ENCODE measurements at places on chromosomes 3 and 15.

- DNase-seq: no peak
Observed at GRCh38 chr3:52809662-52810377, 15.2 kb downstream of the ITIH3 start.

- no peak for DNase-seq
Observed at GRCh38 chr3:37256447-37256846, 82.1 kb upstream of the LRRFIP2 start.

DNA sequence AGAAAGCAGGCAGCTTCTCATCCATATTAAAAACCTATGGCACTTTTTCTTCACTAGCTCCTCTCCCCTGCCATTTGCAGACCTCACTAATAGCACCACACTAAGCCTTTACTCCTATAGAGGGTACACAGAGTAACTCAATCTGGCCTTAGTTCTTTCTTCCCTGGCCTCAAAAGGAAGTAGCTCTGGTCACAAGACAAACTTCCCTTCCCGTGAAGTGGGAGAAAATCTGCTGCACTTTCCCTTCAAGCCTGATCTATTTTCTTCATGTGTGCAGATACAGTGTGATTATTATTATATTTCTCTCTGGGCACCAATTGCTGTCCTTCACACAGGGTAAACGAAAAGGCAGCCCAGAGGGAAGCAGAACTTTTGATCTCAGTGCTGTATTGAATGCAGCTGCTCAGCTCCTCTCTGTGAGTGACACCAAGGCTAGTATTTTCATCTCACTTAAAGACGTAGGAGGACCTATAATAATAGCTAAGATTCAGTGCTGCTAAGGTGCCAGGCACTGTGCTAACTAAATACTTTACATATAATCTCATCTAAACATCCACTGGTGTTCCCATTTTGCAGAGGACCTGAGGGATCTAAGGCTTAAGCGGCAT is 61.9 kb upstream of the RASGRP1 start:
- DNase-seq: no peak

DNA sequence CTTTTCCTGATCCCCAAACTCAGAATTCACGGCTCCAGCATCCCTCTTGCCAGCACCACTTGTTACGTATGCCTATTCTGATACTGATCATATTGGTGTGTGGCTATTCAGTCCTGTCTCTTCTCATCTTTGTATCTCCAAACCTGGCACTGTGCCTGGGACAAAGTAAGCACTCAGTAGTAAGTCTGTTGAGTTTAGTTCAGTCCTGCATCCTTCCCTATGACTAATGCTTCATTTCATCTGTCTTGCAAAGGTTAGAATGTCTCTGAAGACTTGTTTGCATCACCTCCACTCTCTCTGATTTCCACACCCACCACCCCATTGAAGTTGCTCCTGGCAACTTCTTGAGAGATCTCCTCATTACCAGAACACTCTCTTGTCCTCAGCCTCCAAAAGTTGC is 80.3 kb downstream of the HMG20A start:
- DNase-seq: no peak

DNA sequence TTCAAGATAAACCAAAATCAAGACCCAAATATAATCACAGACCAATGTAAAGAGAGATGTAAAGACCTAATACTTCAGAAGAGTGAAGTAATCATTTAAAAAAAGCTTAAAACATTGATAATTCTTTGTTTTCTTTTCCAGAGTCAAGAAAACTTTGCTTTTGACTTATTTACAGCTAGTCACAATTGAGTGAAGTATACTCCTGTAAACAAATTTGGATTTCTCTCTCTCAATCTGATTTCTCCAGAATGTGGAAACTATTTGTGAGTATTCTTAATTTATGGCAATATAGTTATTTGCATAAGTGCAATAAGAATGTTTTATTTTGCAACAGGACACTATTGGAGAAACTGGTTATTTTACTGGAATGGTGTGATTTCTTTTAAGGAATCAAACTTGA is 43.7 kb upstream of the ZBTB20 start:
- no peak for DNase-seq

DNA sequence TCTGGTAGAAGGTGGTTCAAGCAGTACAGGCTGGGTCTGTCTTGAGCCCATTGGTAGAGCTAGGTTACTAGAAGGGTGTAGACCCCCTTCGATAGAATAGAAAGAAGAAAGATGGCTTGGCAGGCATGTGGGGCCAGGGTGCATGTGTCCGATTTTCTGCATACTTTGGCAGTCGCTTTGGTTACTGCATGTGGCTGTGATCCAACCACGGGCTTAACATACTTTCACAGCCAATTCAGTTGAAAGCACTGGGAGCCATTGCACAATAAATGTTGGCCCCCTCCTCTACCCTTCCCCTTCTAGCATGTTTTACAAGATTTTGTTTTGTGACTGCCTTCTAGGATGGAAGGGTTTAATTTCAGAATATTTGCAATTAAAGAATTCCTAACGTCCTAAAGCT is 7.2 kb downstream of the ARID3B start:
- DNase-seq: no peak

DNA sequence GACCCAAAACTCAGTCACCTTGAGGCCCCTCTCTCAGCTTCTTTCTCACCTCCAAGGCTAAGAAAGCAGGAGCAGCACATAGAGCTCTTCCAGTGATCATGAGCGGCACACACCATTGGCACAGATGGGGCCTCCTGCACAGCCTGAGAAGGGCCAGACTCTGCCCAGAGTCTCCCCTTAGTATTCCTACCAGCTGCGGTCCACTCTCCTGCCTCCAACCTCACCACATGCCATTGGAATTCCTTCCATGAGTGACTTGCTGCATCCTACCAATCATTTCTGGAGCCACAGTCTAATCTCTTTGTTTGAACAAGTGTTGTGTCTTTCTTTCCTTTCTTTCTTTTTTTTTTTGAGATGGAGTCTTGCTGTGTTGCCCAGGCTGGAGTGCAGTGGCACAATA is 39.3 kb downstream of the CDCP1 start:
- no peak for DNase-seq

- DNase-seq: no peak
Observed at GRCh38 chr3:184524981-184525336, 36.6 kb upstream of the EPHB3 start.

GRCh38 chr3:243356-243725 is 46.8 kb downstream of the CHL1 start:
- DNase-seq: no peak

- no peak for DNase-seq
Observed at GRCh38 chr3:129617381-129618185, 11.1 kb upstream of the PLXND1 start.
